ENCODE measurements at places on chromosomes 3 and 15.

DNA sequence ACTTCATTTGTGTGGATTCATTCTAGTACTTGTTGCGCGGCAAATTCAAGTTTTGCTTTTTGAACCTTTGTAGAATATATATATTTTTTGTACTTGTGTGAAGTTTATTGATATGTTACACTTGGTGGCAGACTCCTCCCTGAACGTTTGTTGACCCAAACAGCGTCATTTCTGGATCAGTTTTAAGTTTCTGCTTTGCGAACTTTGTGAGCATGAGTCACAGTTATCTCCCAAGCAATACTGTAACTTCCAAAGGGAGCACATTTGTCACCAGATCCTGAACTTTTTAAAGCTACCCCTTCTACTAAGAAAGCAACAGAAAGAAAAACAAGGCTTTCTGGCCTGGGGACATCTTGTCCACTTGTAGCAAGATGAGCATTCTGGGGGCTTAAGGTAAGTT, 74.8 kb upstream of the CACNA2D3 start:
- DNase-seq = no peak

DNA sequence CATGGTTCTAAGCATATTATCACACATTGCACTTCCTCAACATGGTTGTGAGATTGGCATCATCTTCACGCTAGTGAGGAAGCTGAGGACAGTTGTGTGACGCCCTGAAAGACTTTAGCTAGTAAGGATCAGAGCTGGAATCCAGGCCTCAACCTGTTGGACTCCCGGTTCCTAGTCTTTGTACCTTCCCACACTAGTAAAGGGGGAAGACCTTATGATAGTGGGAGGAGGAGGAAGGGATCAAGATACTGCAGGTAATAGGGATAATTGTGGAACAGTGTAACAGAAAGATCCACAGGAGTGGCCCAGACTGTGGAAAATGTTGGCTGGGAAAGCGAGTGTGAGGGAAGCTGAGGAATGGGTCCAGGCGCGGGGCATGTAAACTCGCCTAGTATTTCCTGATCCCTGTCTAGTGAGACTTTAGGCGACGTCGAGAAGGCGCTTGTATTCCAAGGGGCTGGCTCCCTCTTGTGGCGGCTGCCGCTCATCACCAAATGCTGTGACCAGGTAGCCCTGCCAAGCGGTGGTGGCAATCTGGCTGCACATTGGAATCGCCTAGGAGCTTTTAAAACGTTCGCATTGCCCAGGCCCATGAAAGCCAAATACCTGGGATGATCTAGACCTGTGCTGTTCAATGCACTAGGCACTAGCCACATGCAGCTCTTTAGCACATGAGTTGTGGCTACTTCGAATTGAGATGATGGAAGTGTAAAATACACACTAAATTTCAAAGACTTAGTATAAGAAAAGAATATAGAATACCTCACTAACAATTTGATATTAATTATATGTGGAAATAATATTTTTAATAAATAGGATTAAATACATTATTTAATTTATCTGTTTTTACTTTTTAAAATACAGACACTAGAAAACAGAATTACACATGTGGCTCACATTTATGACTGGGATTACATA, 38.8 kb upstream of the CLDN18 start:
- peak; percentile 3 for DNase-seq

- DNase-seq = no peak
Observed at GRCh38 chr3:101122681-101123080, 129.5 kb upstream of the ABI3BP start.

DNA sequence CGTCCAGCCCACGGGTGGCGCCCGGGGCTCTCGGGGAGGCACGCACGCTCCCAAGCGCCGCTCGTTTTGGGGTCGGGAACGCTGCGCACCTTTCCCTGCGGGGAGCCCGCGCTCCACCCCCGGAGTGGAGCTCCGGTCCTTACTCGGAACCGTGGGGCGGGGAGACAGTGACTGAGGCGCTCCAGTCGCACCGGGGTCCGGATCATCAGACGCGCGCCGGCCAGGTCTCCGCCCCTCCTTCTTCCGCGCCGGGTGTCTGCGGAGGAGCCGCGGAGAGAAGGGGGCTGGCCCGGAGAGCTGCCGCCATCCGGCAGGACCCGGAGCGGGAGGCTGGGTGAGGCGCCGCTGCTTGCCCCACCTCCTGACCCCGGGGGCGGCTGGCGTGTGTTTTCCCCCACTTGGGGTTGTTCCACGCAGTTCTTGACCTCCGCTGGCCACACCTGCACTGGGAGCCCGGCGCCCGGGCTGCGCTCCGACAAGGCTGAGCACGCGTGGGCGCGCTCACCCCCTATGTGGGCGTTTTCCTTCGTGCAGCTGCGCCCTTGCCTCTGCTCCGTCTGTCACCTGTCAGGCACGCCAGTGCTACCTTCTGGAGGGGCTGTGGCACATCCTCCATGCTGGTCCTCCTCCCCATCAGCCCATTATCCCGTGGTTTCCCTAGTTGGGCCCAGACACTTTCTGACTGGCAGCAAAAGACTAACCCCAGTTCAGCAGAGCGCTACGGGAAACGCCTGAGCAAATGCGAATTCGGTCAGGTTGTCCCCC, at the start of gene MCF2L2:
TSS of gene MCF2L2 (minus strand) at position 173 of the 765 bp plus-strand sequence. CDS start 642 bp downstream, outside the sequence.
- peak; percentile 24 for DNase-seq

DNA sequence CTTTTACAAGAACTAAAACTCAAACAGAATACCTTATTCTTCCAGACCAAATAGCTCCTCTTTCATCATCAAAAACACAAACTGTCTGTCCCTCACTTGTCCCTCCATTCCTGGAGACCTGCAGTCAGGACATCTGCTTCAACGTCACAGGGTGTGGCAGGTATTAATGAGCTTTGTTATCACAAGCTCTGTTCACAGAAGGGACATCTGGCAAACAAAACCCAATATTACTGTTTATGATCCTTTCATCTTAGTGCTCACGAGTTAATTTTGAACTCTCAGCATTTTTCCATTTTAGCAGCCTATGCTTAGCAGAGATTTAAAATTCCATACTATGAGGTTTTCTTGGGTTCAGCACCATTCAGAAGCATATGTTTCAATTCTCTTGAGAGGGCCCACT, 32.9 kb downstream of the AP3S2 start:
- no peak for DNase-seq

GRCh38 chr3:167198949-167199600, 181.0 kb downstream of the ZBBX start:
- DNase-seq = no peak

DNA sequence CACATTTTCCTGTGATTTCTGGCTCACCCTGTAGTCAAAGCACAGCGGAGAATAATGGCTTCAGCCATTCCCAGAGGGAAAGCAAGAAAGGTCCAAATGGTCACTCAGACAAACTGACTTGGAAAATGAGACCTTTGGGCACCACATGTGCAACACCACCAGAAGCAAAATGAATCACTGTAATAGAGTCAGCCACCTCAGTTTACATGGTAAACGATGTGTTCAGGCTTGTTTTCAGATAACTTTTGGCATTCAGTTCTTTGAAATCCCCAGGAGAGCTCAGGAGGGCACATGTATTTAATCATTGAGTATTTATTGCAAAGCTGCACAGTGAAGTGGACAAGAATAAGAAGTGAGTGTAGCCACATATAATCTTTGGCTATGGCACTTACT, 38.4 kb upstream of the ALCAM start:
- no peak for DNase-seq

- no peak for DNase-seq
Observed at GRCh38 chr15:82298520-82298919, 35.9 kb downstream of the SAXO2 start.

GRCh38 chr3:127747751-127748521, 74.4 kb downstream of the MGLL start:
- no peak for DNase-seq

- DNase-seq = no peak
Observed at GRCh38 chr3:30266524-30266923, 339.9 kb upstream of the TGFBR2 start.

DNA sequence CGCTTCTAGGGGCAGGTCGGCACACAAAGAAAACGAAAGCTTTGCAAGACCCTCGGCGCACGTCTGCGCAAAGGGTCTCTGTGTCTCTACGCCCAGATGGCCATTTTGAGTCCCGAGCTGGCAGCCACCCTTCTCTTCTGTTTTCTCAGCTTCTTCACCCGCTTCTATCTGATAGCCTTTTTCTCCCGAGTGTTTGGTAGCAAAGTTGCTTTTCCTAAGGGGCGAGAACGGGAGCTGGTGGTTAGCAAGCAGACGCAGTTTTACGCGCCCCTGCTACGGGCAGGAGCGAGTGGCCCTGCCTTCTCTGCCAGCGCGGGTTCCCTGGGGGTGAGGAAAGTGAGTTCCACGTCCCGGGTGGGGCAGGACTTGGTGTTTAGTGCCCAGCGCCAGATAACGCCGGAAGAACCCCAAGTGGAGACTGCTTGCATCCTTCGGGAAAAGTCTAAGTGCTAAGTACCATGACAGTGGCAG, 2.9 kb upstream of the MKRN2 start:
- DNase-seq = no peak

DNA sequence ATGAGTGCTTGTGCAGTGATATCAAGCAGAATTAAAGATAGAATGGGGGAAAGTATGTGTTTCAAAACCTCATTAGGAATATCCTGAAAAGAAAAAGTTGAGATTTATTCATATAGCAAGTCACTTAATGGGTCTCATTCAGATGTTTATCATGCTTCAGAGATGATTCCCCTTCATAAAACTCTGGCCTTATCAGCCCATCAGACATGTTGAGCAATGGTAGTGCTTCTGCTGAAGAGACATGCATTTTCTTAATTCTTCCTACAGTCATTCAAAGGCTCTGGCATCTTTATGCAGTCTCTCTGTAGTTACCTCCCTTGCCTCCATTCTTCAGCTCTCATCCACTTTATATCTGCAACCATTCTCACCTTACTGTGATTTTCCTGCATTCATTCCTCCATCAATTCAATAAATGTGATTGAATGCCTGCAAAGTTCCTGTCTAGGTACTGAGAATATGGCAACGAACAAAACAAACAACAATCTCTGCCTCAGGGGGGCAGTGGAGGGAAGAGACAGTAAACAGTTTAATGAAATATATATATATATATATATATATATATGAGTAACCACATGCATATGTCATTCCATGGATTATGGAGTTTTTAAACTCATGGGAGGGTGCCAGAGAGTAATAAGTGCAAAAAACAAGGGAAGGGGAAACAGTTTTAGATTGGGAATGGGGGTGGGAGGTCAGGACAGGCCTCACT, 138.5 kb downstream of the NECTIN3 start:
- DNase-seq = no peak

Data from effector CD8-positive, alpha-beta T cell (primary cell).